Esophagus mucosa (tissue), 1 donor: ENCODE measurements at places on chromosomes 11 and 22.
A peak's percentile ranks its signal among the peaks of the same experiment; 100 is the strongest.

DNA sequence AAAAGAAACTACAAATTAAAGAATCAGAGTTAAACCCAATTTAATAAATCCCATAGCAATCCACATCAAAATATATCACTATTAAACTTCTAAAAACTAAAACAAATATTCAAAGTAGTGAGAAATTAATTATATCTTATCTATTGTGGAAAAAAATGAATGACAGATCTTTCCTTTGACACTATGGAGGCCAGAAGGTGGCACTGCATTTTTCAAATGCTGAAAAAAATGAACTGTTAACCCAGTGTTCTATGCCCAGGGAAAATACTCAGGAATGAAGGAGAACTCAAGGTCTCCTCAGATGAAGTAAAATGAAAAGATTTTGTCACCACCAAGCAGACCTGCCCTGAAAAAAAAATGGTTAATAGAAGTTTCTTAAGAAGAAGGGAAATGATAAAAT lies 27.7 kb downstream of the TYR start:
- ATAC-seq: no peak

GRCh38 chr22:45880091-45880715 lies 96.8 kb downstream of the WNT7B start:
- ATAC-seq: no peak

DNA sequence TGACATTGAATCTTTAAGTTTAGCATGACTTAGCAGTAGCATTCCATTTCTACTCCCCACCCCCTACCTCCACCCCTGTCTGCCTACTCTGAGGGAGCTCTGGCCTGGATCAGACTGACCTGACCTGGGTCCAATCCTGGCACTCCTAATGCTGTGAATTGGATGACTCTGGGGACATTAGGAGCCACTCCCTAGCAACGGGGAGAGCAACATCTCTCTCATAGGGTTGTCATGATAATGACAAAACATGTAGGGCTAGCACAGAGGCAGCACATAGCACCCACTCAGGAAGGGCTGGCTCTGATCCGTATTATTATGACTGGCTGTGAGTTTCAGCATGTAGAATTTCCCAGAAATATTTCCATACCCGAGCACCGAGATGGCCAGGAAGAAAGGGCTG lies 40.5 kb downstream of the CABIN1 start:
- ATAC-seq: no peak

- no peak for ATAC-seq
These were observed 2.7 kb downstream of the SRRD start for GRCh38 chr22:26486394-26486793.

DNA sequence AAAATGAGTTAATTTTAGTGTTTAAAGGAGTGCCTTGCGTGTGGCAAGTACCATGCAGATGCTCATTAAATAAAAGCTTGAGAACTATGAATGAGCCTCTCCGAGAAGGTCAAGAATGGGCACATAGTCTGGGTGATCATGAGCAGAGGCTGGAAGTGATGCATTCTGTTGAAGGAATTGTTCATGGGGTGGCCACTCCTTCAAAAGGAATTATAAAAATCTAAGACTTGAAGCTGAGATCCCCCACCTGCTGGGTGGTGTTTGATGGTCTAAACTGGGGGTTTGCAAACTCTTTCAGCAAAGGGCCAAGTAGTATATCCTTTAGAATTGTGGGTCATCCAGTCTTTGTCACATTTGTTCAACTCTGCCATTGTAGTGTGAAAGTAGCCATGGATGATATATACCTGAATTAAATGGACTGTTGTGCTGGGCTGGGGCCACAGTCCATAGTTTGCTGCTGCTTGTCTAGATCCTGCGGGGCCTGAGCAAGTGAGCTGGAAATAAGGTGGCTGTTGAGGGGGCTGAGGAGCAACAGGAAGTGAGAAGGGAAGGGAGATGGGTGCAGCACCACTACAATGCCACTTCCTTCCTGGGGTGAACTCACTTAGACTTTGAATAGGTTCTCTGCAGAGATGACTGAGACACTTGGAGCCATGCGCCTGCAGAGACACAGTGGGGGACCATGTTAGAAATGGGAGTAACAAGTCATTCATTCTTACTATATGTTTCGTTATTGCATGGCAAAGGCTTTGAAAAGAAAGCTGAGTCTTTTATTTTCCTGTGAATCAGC lies 179.0 kb downstream of the SNX19 start:
- no peak for ATAC-seq

GRCh38 chr11:26244207-26244606 lies 87.7 kb upstream of the ANO3 start:
- no peak for ATAC-seq

GRCh38 chr22:19714312-19715187 lies at the start of gene SEPTIN5:
TSS of gene SEPTIN5 (plus strand) at chr22:19714503. CDS start at chr22:19714589, 86 bp downstream.
- no peak for ATAC-seq

DNA sequence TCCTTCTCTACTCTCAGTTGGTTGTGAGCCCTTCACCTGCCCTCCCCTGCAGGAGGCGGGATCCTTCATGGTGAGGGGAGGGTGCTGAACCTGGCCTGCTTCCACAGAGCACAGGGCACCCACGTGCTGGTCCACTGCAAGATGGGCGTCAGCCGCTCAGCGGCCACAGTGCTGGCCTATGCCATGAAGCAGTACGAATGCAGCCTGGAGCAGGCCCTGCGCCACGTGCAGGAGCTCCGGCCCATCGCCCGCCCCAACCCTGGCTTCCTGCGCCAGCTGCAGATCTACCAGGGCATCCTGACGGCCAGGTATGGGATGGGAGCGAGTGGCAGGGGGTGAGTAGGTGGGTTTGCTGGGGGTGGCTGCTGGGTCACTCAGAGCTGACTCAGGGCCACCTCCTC lies 6.3 kb downstream of the SSH3 start:
- ATAC-seq: no peak

DNA sequence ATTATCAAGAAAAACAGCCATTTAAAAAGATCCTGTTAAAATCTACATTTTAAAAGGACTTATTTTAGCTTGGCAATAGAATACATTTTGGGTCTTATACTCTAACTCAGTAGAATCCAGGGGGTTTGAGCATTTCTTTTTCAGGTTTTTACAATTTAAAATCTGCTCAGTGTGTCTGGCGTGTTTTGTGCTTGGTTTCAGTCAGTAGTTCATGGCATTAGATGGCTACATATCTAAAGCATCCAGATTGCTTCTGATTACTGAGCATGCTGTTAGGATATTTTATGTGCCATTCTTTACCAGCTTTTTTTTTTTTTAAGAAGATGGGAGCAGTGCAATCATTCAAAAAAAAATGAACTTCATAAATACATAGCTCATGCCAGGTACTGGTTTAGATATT lies 566.1 kb upstream of the LARGE1 start:
- ATAC-seq: no peak

GRCh38 chr11:94656968-94657367 lies 89.8 kb downstream of the PIWIL4 start:
- no peak for ATAC-seq

GRCh38 chr11:78419327-78419726 lies 1.7 kb upstream of the GAB2 start:
- ATAC-seq: peak; percentile 34

DNA sequence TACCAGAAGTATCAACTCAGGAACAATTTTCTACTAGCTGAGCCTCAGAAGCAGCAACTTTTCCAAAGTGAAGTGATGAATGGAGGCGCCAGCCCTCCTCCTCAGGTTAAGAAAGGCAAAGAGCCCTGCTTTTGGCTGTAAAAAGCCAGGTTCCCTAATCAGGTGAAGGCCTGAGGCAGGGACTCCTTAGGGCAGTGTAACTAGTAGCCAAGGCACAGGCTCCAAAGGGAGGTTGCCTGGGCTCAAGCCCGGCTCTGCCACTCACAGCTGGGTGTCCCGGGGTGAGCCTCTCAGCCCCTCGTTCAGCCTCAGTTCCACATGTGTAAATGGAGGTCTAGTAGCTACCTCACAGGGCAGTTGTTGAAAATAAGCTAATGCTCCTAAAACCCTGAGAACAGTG lies 19.5 kb downstream of the TSKU start:
- ATAC-seq: no peak

- peak; percentile 82 for ATAC-seq
These were observed 19.4 kb upstream of the SNX32 start for GRCh38 chr11:65814131-65814985.

DNA sequence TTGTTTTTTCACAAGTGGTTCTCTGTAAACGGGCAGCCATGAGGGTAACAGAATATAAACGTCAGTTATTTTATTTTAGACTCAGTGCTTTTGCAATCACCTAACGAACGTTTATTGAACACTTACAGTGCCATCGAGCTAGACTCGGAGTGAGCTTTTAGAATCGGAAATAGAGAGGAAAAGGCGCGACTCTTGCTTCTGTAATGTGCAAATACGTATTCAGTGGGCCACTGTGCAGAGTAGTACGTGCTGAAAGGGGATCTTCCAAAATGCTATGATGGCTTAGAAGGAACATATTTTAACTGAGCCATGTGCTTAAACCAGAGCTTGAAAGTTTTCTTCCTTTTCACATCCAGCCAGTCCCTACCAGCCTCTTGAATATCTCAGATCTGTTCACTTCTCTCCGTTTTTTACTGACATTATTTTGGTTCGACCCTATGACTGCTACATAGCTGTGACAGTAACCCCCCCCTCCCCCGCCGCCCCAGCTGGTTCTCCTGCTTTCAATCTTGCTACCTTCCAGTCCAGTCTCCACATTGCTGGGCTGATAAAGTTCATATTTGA lies 468 bp downstream of the DDIAS start:
- ATAC-seq: no peak

DNA sequence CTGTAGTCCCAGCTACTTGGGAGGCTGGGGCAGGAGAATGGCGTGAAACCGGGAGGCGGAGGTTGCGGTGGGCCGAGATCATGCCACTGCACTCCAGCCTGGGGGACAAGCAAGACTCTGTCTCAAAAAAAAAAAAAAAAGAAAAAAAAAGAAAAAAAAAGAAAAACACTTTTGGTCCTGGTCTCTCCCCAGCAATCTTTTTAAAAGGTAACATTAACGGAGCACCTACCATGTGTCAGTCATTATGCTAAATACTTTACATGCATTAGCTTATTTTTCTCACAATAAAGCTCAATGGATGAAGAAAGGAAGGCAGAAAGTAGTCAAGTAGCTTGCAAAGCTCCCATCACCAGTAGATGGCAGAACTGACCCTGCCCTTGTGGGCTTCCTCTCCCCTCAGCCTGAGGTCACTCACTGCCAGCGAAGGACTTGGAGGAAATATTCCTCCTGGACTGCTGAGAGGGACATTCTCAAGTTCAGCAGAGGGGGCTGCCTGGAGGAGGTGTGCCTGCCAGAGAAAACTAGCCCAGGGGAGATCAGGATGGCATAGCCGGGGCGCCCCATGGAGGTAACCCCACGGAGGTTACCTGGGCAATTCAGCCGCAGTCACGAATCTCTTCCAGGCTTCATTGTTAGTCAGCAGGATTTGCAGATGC lies 15.5 kb downstream of the APOL3 start:
- peak; percentile 63 for ATAC-seq

- ATAC-seq: peak; percentile 90
These were observed 84.2 kb downstream of the BLID start for GRCh38 chr11:122031813-122032212.

- peak; percentile 2 for ATAC-seq
These were observed 1.4 kb upstream of the PPARA start for GRCh38 chr22:46148816-46149511.

- ATAC-seq: no peak
These were observed 64.0 kb downstream of the PARVA start for GRCh38 chr11:12441231-12441861.

- ATAC-seq: no peak
These were observed 49.3 kb upstream of the FLI1 start for GRCh38 chr11:128644576-128644975.

GRCh38 chr22:37179622-37180420 lies 8.2 kb downstream of the C1QTNF6 start:
- ATAC-seq: no peak

- no peak for ATAC-seq
These were observed 20.9 kb downstream of the BRSK2 start for GRCh38 chr11:1410366-1411291.

- no peak for ATAC-seq
These were observed 2.0 kb downstream of the DCHS1 start for GRCh38 chr11:6653656-6654055.

- no peak for ATAC-seq
These were observed 1.2 kb downstream of the KMT2A start for GRCh38 chr11:118437208-118438125.

DNA sequence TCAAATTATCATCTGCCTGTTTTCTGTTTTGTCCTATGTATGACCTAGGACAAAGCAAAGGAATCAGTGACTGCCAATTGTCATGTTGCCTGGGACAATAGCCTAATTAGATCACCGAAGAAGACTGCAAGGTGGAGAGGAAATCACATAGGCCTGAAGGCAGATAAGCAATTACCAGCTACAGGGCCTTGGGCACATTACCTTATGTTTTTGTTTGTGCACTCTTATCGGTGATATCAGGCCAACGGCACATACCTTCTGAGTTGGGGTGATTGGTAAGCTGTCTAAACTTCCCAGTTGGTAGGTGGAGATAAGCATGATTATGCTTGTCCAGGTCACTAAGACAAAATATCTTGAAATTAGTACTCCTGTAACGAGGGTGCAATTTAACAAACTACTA lies 58.1 kb upstream of the FAM181B start:
- ATAC-seq: no peak

GRCh38 chr11:44532809-44533208 lies 32.7 kb upstream of the CD82 start:
- ATAC-seq: no peak

DNA sequence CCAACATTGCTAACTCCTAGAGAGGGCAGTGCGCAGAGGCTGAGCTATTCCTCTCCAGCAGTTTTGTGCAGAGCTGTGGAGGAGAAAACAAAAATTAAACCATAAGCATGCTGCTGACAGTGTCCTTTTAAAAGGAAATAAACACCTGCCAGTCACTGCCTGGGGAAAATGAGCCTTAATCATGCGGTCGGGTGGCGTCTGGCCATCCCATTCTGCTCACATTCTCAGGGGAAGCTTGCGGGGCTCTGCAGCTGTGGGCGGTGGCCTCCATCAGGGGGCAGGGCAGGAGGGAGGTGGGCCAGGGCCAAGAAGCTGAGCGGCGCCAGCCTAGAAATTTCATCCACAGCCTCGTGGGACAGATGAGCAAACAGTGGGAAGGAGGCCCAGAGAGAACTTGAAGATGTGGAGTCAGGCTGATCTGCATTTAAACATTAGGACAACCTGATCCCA lies 71.0 kb upstream of the TP53I11 start:
- ATAC-seq: no peak

DNA sequence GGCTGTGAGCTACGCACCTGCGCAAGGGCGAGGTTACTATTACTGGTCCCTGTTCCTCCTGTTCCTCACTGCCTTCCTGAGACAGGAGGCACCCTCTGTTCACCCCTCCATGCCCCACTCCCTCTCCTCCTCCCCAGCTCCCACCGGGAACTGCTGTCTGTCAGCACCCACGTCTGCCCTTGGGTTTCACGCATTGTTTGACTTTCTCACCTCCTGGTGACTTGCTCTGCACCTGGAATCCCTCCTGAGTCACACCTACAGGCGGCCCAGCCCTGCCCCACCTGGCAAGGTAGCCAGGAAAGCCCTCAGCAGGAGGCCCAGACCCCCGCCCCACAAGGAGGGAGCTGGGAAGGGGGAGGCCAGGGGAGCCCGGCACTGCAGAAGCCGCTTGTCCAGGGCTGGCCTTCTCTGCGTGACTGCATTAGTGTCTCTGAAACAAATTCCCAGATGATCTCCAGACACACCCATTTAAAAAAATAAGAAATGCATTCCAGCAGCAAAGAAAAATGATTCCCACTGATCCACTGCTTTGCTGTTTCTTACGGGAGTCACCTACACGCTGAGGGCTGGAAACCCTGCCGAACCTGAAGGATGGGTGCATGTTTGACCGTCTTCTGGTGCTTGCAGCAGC lies 86.4 kb downstream of the CELSR1 start:
- peak; percentile 64 for ATAC-seq

- ATAC-seq: peak; percentile 94
These were observed 304.8 kb upstream of the SORL1-AS1 start for GRCh38 chr11:121757480-121758125.

- ATAC-seq: no peak
These were observed 9.7 kb downstream of the FBLN1 start for GRCh38 chr22:45512363-45512762.
